ENCODE measurements at places on chromosomes 6 and 20. TPM values are rescaled to one million over a fixed set of nuclear protein-coding genes. Genes with fewer than 3 reads are reported as not detected.

DNA sequence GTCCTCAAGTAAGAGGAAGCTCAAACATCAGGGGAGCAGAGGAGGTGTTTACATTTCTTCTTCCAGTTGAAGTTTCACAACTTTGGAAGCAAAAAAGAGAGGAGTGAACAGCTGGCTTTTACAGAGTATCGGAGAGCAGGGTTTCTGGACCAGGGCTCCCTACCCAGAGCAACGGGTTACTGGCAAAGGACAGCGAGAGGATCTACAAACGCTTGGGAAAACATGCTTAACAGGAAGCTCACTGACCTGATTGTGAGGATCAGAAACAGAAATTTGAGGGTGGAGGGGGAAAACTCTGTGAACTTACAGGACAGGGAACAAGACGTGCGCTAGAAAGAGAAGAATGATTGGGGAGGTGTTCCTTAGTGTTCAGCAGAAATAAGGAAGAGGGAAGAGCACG is 85.7 kb upstream of the TAB2 start:
- DNase-seq, result no peak

DNA sequence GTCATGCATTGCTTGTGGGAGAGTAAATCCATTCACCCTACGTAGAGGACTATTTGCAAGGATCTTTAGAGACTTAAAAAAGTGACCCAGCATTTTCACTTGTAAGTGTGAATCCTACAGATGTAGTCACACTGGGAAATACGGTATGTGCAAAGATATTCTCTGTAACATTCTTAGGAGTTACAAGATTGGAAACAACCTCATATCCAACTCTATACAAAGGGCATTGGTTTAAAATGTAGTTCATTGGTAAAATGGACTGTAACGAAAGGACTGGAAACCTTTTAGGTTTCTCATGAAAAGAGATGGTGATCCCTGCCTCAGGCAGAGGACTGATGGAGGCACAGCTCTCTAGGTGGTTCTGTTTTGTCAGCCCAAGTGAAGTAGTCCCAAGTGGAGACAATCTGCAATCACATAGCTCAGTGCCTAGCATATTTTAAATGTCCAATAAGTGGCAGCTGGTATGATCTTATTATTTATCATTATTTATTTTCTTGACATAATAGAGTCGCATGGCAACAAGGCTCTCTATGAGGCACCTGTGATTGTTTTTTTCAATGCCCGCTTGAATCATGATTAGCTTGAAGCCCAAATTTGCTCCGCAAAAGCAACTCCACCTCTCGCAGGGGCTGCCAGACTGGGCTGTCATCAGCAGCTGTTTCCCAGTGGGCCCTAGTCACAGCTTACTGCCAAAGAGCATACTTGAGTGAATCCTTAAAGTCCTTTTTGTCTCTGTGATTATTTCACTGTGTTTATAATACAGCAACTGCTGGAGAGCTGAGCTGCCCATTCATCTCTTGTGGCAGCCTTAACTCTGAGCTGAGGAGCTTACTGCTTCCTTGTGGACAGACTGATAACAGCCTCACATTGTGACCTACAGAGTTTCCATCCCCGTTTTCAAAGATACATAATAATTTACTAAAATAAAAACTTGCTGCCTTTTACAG is 19.8 kb upstream of the ENPP1 start:
- peak; percentile 20 for DNase-seq

- DNase-seq, result no peak
Measured at GRCh38 chr6:79911992-79912391, 35.4 kb downstream of the ELOVL4 start.

DNA sequence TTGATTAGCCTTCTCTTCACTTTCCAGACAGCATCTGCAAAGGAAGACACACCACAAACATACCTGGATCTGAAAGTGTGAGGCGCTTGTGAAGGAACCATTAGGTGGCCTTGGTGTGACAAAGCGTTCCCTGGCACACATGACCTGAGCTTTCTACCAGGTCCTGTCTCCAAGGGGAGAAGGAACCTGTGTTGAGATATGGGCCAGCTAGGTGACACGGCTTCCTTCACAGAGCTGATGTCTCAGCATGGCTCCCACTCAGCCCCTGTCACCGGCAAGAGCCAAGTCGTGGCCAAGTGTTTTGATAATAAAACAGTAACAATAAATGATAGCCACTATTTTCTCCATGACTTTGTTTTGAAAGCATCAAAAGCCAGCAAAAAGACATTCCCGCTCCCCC is 20.3 kb upstream of the TAGAP start:
- no peak for DNase-seq

- no peak for DNase-seq
Measured at GRCh38 chr6:125797886-125798444, 7.2 kb downstream of the NCOA7 start.

GRCh38 chr6:163679753-163680152 is 265.2 kb downstream of the QKI start:
- no peak for DNase-seq

GRCh38 chr6:33271468-33272274 is at the start of the genes RPS18 and VPS52:
RPS18 (plus strand) TSS chr6:33272075; CDS start chr6:33272120, 45 bp downstream.
VPS52 (minus strand) TSS chr6:33271876; CDS start chr6:33271675, 201 bp downstream.
- DNase-seq, result peak; percentile 98

- DNase-seq, result no peak
Measured at GRCh38 chr20:47296950-47297349, 59.5 kb downstream of the ZMYND8 start.

DNA sequence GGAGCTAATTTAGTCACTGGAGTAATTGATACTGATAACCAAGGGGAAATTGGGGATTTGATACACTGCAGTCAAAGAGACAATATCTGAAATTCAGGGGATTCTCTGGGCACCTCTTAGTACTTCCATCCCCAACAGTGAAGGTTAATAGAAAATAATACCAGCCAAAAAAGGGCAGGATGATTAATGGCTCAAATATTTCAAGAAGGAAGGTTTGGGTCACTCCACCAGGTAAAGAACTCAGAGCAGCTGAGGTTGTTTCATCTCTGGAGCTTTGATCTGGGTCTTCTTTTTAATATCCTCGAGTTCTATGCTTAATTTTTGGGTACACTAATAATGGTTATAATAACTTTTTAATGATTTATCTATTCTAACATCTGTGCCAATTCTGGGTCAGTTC is 70.8 kb downstream of the CDKAL1 start:
- no peak for DNase-seq

GRCh38 chr6:81575442-81575841 is 177.0 kb downstream of the TENT5A start:
- DNase-seq, result no peak

- DNase-seq, result no peak
Measured at GRCh38 chr20:61567204-61567603, 315.1 kb downstream of the CDH4 start.

The MUC21 gene
- not detected for total RNA-seq

The BTNL2 gene
- not detected for total RNA-seq

The LPA gene
- total RNA-seq, result 0.88 TPM

The HNF4A gene
- not detected for total RNA-seq

The PLEKHG1 gene
- 7.2 TPM for total RNA-seq

The ESR1 gene
- total RNA-seq, result 29.1 TPM

Measured in uterus (tissue), 4 donors.